ENCODE measurements at places on chromosomes 7 and 10.

DNA sequence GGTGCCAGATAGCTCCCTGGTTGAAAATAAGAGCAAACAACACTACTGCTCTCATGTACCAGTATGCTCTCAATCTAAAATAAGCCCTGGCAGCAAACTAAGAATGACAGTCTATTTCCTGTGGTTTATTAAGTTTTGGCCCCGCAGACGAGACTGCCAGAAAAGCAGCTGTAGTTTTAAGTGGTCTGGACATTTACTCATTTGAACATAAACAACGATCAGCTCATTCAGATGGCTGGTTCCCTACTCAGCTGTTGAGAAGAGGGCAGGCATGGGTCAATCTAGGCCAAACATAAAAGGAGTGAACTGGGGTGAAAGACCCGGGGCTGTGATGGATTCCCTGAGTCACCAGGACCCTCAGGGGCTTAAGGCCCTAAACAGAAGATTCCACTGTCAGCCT is 4.5 kb downstream of the TRIL start:
- DNase-seq, result no peak

DNA sequence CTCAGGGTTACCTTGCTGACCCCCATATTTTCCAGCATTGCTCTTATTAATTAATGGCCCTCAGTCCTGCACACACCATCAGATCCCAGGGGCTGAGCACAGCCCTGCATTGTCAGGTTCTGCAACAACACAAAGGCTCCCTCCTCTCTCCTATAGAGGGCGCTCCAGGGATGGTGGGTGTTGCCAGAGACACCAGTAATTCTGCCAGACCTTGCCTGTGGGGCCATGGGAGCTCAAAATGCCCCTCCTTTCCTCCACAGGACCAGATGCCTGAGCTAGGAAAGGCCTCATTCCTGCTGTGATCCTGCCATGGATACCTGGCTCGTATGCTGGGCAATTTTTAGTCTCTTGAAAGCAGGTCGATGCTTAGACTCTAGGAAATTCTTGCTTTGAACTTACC is 42.8 kb upstream of the PRSS58 start:
- no peak for DNase-seq

GRCh38 chr7:131945957-131946544 is 389.6 kb upstream of the PODXL start:
- no peak for DNase-seq

DNA sequence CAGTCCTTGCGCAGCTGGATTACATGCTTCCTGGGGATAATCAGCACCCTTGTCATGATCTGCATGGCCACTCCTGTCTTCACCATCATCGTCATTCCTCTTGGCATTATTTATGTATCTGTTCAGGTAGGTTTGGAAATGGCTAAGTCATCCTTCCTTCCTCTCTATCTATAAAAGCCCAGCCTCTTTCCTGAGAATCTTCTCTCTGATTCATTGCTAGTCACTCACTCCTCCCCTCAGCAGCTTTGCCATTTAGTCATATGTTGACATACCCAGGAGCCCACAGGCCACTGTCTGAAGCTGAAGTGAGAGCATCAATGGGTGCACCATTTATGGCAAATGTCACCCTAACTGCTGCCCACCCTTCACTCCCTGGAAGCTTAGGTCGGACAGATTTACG is 52.0 kb downstream of the ABCC2 start:
- peak; percentile 20 for DNase-seq

GRCh38 chr7:42081671-42082070 is 155.3 kb downstream of the GLI3 start:
- no peak for DNase-seq

GRCh38 chr7:105429746-105430612 is 41.3 kb upstream of the SRPK2 start:
- DNase-seq, result no peak

- DNase-seq, result no peak
Observed at GRCh38 chr10:129761197-129761972, 202.7 kb downstream of the EBF3 start.

- DNase-seq, result no peak
Observed at GRCh38 chr7:28062197-28062991, 118.2 kb downstream of the JAZF1 start.

- no peak for DNase-seq
Observed at GRCh38 chr10:96124230-96125141, 5.6 kb upstream of the ZNF518A start.

DNA sequence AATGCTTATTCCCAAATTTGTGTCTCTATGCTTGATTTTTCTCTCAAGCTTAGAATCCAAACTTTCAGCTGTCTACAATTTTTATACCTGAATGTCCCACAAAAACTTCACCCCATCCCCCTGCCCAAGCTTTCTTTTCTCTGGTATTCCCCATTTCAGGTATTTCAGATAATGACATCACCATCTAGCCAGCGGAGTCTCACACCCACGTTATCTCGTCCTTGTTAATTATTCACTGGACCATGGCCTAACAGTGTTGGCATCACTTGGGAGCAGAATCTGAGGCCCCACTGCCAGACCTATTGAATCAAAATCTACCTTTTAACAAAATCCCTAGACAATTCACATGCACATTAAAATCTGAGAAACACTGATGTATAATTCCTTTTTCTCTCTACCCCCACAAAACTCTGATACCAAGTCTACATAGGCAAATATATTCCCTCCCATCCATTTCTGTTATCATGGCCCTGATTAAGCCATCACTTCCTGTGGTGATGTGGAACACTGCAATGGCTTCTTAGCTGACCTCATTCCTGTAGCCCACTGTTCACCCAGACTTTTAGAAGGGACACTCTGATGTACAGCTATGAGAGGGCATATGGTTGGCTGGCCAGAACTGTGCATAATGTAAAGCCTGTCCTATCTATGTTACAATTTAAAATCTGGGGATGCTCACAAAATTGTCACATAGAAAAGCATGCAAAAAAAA is 31.4 kb downstream of the ZNF438 start:
- no peak for DNase-seq

- DNase-seq, result no peak
Observed at GRCh38 chr10:99605351-99605750, 14.9 kb downstream of the SLC25A28 start.

GRCh38 chr7:77982926-77983550 is 184.5 kb downstream of the PHTF2 start:
- DNase-seq, result no peak

GRCh38 chr7:30894866-30895605 is 16.6 kb upstream of the AQP1 start:
- DNase-seq, result no peak

- DNase-seq, result no peak
Observed at GRCh38 chr10:36670621-36671402, 454.6 kb upstream of the ANKRD30A start.

DNA sequence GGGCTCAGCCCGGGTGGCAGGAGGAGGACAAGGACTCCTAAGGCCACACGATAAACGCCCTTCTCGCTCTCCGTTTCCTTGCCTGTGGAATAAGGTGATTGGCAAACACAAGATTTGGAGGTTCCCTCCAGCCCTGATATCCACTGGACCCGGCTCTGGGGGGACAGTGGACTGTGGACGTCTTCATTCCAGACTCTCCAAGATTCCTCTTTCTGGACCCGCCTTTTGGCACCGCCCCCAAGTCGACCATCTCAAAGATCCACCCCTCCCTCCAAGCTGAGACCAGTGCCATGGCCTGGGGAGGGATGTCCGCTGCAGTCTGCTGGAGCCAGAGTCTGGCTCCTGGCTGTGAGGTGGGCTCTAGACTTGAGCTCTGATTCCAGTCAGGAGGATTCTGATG is 23.6 kb downstream of the ZNF783 start:
- DNase-seq, result no peak

DNA sequence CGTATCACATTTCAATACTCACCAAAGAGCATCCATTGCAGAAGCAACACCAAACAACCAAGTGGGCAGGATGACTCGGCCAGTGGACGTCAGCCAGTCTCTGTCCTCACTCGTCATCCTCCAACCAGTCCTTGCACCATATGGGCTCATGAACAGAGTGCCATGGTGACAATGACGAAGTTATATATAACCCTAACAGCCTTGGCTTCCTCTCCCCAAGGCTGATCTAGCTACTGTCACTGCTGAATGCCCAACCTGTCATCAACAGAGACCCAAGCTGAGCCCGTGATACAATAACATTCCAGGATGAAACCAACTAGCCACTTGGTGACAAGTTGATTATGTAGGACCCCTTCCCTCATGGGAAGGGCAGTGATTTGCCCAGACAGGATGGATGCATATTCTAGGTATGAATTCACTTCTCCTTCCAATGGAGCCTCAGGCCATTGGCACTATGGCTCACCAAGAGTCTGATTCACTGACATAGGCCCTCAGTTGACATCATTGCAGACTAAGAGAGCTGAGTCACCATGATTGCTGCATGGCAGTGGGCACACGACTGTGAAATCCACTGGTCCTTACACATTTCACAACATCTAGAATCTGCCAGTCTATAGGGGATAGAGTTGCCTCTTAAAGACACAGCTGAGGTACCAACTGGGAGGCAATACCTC is 26.3 kb upstream of the PPIF start:
- no peak for DNase-seq

DNA sequence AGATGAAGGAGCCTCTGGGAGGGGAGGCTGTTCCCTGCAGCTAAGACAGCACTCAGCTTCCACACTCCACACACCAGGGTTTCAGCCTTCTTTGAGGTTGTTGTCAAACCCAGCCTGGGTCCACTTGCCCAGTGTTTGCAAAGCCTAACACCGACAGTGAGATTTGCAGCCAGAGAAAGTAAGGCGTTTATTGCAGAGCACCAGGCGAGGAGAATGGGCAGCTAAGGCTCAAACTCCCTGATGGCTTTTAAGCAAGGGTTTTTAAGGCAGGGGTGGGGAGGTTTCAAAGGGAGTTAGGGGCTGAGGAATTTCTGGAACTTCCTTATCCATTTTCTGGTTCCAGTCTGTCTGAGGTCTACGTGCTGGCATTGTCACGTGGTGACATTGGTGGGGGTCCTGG is 4.7 kb upstream of the ZNF775 start:
- no peak for DNase-seq

DNA sequence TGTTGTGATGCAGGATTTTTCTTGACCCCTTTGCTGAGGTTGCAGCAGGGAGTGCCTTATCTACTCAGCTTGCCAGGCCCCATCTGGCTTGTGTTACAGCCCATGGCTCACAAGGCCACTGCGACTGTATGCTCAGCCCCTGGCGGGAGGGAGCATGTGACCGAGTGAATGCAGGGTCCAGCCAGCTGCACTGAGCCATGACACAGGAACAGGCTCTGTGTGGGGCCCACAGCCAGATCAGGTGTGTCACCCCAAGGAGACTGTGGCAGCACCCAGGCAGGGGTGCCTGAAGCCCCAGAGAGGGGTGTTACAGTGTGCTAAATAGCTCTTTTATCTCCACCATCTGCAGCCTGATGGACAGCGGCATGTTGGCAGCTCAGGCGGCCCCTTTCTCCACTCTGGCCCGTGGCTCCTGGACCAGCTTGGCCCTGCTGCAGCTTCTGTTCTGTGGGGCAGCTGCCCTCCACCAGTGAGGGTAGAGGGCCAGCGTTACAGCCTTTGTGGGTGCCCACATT is 2.6 kb upstream of the PCBD1 start:
- no peak for DNase-seq

DNA sequence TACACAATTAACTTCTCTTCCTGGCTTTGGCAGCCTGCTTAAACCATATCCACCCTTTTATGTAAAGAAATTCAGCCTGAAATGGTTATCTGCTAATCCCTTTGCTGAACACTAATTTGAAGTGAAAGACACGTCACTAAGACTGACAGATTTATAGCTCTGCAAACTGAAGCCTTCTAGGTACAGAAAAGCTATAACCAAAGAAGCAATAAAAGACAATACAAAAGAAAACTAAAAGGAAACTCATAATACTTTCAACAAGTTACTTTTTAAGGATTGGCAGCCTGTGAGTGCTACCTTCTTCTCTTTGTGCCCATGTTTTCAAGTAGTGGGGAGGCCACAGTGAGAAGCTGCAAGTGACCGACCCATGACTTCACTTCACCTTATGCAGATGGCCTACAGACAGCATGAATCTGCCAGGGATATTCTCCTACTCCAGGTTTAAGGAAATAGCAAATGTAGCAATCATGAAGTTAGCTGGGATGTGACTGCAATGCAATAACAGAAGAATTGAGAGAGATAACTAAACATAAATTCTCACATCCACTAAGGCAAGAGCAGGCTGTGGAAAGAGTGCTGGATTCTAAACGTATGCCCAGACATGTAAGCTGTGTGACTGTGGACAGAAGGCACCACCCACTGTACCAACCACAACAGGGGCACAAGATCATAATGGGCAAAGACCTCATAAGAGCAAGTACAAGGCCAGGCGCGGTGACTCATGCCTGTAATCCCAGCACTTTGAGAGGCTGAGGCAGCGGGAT is 10.7 kb upstream of the SPOCK2 start:
- DNase-seq, result no peak

DNA sequence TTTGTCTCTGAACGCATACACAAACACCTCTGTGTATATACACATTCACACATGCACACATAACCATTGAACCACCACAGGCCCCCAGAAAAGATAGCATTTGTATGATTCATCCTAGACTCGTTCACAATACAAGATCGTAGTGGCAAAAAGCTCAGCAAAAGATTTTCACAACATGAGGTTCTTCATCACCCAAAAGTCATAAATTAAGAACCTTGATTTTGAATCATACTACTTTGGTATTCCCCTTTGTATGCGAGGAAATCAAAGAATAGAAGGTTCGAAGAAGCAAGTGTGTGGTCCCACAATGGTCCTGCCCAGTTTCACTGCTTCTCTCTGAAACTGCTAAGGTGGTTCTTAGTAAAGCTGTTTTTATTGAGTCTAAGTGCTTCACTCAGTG is 200.7 kb downstream of the CELF2 start:
- DNase-seq, result no peak

- DNase-seq, result no peak
Observed at GRCh38 chr10:77090381-77091356, 546.9 kb downstream of the KCNMA1 start.

DNA sequence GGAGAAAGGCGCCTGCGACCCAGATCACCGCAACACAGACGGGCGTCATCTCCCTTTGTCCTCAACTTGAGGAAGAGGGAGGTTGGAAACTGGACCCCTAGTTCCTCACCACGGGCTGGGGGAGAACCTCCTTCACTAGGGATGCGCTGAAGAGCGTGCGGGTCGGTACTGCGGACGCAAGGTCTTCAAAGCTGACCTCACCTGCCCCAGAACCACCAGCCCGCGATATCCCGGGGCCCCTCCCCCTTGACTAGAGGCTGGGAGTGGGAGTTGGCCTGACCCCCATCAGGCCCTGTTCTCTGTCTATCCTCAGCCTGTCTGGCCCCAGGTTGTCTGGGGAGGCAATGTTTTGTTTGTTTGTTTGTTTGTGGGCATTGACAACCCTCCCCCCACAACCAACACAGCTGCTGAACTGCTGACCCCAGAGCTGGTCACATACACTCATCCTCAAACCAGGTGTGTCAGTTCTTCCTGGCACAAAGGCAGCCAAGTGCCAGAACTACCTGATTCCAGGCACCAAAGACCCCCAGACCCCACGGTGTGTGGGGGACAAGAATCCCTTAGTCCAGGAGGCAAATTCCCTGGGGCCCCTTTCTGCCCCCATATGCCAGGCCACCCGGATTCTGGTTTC is 2.9 kb downstream of the NPM3 start:
- DNase-seq, result no peak

DNA sequence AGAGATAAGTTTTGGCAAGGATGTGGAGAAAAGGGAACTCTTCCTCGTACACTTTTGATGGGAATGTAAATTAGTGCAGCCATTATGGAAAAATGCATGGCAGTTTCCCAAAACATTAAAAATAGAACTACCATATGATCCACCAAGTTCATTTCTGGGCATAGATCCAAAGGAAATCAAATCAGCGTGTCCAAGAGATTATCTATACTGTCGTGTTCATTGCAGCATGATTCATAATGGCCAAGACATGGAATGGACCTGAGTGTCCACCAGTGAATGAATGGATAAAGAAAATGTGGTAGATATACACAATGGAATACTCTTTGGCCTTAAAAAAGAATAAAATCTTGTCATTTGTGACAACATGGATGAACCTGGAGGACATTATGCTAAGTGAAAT is 70.3 kb upstream of the RSU1 start:
- DNase-seq, result peak; percentile 58

All from HFF-Myc (cell line).